ENCODE measurements at places on chromosomes 7 and 10.

- no peaks in the 10 kb centered on the region for H3K4me1 ChIP-seq
- H3K27me3 ChIP-seq, result no peaks in the 10 kb centered on the region
- H3K4me3 ChIP-seq, result no peak overlapping the region
- DNase-seq, result no peak
These were observed 582.2 kb upstream of the ZWINT start for GRCh38 chr10:56943221-56943755.

- no peaks in the 10 kb centered on the region for H3K27me3 ChIP-seq
- no peaks in the 10 kb centered on the region for H3K36me3 ChIP-seq
- peaks cover 29% of the 10 kb centered on the region for H3K4me1 ChIP-seq
These were observed 25.6 kb downstream of the DIP2C start for GRCh38 chr10:663831-664251.

DNA sequence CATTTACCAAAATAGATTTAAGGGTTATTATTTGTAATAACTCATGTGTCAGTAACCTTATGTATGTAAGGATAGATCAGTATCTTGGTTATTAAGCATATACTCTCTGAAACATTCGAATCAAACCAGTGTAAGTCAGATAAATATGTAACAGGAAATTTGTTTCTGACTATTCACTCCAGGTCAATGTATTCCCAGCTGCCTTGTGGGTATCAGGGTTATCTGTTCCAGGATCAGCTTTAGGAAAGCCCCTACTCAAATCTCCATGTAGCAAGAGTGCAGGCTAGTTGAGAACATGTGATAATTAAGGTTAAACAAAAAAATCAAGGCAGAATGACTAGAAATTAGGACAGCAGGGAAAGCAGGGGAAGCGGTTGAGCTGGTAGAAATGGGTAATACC, 201.7 kb downstream of the AUTS2 start:
- H3K4me1 ChIP-seq, result no peaks in the 10 kb centered on the region
- H3K27ac ChIP-seq, result no peak overlapping the region
- no peaks in the 10 kb centered on the region for H3K36me3 ChIP-seq
- no peak overlapping the region for H3K4me3 ChIP-seq
- no peaks in the 10 kb centered on the region for H3K27me3 ChIP-seq
- DNase-seq, result no peak

- H3K27ac ChIP-seq, result no peak overlapping the region
- no peaks in the 10 kb centered on the region for H3K27me3 ChIP-seq
- peaks cover 12% of the 10 kb centered on the region for H3K4me1 ChIP-seq
- no peaks in the 10 kb centered on the region for H3K36me3 ChIP-seq
- no peak overlapping the region for H3K4me3 ChIP-seq
These were observed 2.9 kb upstream of the MIOS start for GRCh38 chr7:7563813-7564212.
